Lung microvascular endothelial cell (primary cell): ENCODE measurements at places on chromosomes 12 and 14. TPM values are rescaled to one million over a fixed set of nuclear protein-coding genes. Genes with fewer than 3 reads are reported as not detected.

DNA sequence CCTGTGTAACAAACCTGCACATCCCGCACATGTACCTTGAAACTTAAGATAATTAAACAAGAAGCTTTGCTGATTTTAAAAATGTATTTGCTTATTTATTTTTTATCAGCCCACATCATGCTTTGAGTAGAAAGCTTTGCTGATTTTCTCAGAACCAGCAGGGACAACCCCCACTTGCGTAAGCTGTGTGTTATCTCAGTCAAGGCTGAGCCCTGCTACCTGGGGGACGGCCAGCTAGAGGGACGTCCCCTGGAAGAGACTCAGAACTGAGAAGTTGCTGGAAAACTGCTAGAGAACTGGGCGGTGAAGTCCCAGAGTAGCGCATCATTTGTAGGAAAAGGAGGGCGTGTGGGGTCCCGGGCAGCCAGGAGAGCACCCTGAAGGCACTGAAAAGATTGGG is 4.1 kb upstream of the PLEK2 start:
- DNase-seq, result no peak

GRCh38 chr12:96503976-96504375 is 14.6 kb downstream of the CFAP54 start:
- no peak for DNase-seq

DNA sequence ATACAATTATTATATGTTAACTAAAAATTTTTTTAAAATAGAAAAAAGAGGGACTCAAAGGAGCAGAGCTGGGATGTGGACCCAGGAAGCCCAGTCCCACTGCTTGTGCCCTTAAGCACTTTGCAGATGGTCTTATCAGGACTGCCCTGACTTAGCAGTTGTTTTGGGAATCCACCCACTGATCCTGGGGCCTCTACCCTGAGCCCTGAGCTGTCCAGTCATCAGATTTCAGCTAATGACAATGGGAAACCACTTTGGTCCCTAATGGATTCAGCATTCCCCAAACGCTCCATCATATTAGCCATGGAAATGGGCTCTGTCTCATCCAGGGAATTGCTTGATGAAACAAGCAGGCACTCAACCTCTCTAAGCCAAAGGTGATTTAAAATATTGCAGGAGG is 22.5 kb upstream of the WSCD2 start:
- no peak for DNase-seq

DNA sequence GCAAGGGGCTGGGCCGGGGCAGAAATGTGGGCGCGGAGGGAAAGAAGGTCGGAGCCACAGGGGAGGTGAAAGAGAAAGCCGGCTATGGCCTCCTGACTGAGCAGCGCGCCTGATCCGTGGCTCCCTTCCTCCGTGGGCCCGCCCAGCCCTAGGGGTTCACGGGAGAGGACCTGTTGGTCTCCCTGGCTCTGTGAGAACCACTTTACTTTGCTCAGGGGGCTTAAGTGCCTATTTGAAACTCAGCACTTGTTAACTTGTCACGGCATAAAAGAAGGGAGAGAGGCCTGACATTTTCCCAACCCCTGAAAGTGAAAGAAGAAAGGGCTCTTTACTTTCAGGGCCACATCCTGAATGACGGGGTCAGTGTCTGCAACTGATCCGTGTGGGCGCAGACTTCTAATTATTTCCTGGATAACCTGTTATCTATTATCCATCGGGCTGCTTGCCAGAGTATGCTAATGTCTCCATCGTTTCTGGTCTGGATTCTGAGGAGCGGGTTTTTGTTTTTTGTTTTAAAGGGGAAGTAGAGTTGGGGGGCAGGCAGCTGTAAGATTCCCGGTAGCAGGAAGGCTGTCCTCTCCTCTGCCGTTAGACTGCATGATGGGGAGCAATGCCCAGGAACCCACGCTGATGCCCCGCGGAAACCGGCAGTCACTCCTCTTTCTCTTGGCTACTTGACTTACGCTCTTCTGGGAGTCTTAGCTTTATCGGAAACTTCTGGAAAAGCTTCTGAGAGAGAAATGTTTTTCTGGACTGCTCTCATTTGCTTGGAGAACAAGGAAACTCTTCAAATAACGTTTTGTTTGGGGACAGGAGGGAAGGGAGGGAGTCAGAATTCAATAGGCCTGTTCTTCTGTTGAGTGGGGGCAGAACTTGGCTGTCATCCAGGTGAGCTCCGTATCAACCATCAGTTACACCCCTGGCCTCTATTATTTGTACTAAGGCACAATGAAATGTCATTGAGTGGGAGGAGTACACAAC is 127.7 kb upstream of the MAX start:
- DNase-seq, result peak; percentile 46

DNA sequence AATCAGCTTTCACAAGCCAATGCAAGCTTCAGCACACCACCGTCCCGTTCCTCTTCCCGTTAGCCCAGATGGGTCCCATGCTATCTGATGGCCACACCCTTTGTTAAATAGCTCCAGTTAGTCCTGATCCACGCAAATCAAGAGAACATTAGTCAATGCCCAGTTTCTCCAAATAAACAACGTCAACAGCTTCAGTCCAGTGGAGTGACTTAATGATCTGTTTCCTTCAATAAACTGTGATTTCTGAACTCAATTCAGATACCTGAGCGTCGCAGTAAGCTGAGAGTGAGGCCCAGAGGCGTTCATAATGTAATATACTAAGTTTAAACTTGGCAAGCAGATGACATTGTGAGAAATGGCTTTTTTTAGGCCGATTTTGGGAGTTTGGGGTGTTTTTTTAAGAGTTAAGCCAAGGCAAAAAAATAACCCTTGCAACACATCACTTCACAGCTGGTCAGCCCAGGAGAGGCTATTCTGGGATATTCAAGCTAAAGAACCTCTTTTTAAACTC is 112.3 kb downstream of the ZFP36L1 start:
- DNase-seq, result peak; percentile 31

DNA sequence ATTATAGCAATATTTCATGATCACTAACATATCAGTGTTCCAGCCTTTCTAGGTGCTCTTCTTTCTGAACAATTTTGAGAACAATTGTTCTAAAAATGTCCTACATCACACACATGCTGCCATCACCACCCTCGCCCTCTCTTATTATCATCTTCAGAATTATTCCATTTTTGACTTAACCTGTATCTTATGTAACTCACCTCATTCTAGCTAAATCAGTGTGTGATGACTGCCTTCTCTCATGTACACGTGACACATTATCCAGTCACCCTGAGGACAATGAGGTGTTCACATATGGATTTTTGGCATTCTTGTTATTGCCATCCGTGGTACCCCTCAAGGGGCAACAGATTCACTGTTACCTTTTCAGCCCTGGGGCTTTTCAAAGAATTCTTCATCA is 87.3 kb downstream of the RFX4 start:
- no peak for DNase-seq

GRCh38 chr12:123427036-123427769 is 9.3 kb downstream of the RILPL2 start:
- no peak for DNase-seq

- DNase-seq, result no peak
These were observed 2.4 kb downstream of the FOS start for GRCh38 chr14:75280831-75281653.

GRCh38 chr12:54383041-54383609 is 1.4 kb downstream of the ZNF385A start:
- DNase-seq, result no peak

GRCh38 chr12:6987956-6988553 is 17.3 kb downstream of the EMG1 start:
- no peak for DNase-seq

GRCh38 chr12:57726884-57727757 is 11.4 kb downstream of the AGAP2 start:
- DNase-seq, result peak; percentile 41

GRCh38 chr14:24935796-24936195 is 114.2 kb downstream of the STXBP6 start:
- no peak for DNase-seq

DNA sequence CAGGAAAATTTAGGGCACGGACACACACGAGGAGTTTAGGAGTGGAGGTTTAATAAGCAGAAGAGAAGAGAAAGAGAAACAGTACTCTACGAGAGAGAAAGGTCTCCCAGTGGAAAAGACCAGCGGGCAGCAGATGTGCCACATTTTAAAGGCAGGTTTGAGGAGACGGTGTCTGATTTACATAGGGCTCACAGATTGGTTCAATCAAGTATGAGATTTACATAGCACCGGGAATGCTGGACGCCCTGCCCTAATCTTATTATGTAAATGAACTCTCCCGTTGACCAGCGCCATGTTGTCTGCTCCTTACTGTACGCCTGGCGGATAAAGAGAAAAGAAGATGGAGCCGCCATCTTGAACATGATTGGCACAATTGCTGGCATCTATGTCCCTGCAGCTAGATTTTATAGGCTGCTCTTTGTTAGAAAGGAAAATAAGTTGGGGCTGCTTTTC is 17.9 kb downstream of the NFKBIA start:
- no peak for DNase-seq

DNA sequence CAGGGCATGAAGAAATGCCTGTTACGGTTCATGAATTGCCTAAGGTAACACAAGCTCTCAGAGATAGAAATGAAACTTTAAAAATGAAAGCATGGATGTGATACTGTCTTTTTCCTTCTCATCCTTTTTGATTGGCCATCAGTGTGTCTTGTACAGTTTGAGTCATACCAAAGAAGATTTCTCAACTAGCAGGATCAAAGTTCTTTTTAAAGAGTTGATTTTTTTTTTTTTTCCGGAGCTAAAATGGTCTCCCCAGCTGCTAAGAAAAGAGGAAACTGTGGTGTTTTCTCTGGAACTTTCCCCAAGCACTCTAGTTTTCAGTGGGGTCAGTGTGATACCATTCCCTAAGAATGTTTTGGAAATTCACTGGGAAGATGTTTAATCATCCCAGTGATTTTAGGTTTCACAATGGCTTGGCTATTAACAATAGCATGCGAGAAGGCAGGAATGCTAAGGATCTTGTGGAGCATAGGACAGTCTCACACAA is 105.0 kb downstream of the ETNK1 start:
- no peak for DNase-seq

- DNase-seq, result no peak
These were observed 55.6 kb upstream of the PTHLH start for GRCh38 chr12:28027947-28028724.

- peak; percentile 72 for DNase-seq
These were observed 1.1 kb upstream of the UBC start for GRCh38 chr12:124915239-124916236.

DNA sequence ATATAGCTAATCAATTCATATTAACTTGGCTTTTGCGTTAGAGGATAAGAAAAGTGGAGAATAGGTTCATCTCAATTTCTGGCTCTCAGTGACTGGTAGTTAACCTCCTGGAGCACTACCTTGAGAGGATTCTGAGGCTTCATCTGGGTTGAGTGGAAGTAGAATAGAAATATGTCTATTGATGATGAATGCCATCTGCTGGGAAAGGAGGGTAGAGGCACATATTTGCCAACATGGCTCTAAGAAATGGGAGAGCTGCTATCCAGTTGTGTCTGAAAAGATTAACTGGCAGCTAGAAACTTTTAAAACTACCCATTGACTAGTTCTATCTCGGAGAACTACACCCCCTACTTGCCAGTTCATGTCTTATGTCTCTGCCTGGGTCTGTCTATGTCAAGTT is 530.1 kb downstream of the NRXN3 start:
- no peak for DNase-seq

- no peak for DNase-seq
These were observed 37.3 kb upstream of the RAP1B start for GRCh38 chr12:68573406-68573805.

DNA sequence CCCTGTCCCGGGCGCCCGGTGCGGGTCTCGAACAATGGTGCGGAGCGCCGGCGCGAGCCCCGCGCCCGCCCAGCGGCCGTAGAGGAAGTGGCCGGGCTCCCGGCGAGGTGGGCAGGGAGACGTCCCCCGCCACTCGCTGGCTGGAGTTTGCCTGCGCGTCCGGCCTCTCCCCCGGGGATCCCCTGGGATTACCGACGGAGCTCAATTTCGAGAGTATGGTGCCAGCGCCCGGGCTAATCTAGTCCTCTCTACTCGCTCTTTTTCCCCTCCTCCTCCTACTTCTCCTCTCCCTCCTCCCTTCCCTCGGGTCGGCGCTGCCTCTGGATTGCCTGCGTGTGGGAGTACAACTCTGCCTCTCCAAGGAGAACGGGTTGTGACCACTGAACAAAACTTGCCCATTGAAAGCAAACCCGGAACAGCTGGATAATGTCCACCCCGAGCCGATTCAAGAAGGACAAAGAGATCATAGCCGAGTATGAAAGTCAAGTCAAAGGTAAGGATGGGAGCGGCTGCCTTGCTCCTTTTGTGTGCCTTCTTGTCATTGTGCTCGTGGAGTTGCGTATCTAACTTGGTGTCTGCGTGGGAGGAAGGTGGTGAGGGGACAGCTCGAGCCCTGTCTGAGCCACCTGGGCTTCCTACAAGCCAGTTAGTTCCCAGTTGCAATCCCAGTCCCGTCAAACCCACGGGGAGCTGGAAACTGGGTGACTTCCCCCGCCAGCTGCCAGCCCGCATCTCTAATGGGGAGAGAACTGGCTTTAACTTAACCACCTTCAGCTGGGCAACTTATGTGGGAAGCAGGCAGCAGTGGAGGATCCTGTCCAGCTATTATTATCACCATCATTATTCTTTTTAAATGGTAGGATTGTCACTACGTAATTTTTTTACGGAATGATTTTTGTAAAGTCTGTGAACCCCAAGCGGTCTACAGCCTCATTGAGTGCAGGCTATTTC is at the start of gene SRGAP1:
SRGAP1 (plus strand) TSS at position 310 of the 951 bp plus-strand sequence; CDS start at position 427, 117 bp downstream.
- DNase-seq, result peak; percentile 81

DNA sequence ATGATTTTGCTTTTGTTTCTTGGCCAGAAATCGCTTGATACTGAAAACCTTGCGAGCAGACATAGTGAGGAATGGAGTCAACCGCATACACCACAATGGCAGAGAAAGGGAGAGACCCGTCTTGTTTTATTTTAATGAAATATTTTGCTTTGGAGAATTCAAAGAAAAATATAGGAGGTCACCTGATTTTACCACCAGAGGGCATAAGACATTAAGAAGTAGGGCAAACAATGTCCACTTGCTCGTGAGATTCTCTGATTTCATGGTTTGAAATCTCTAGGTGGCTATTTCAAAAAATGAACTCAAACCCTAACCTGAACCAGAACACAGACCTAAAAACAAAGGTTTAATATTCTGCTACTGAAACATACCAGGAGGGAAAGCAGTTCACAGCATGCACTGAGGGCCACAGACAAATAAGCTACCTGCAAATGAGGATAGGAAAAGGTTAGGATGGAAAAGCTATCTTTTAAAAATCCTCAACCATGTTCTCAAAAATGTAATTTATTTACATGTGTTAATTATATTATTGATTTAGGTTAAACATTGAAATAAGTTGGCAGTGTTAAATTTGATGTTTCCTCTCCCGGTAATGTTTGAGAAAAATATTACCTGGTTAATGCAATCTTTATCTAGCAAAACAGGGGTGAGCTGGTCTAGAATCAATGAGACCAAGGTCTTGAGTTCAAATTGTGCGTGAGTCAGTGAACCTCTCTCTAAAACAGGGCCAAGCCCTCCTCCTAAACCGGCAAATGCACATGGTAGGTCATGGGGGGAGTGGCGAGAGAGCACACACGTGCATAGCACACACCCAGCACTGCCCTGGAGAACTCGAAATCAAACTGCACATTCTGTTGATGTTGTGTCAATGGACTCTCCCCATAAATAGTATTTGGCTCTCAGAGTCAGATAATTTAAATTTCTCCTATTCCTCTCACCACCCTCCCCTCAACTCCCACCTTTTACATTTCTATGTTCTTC is 12.5 kb downstream of the IFNG-AS1 start:
- peak; percentile 4 for DNase-seq

GAS2L3 gene
- 13.5 and 17.7 TPM in 2 replicates for total RNA-seq

MAP3K9 gene
- under 0.01 TPM in 2 replicates for total RNA-seq

OR6C68 gene
- not detected in 2 replicates for total RNA-seq

EML1 gene
- total RNA-seq, result 17.9 and 21.1 TPM in 2 replicates

FSCB gene
- total RNA-seq, result not detected in 2 replicates

SERPINA12 gene
- total RNA-seq, result not detected in 2 replicates

CNTN1 gene
- 0.22 TPM in 1 of 2 replicates, not detected in the other for total RNA-seq
